HTR-8/SVneo (cell line): ENCODE measurements at places on chromosomes 1 and 21.

DNA sequence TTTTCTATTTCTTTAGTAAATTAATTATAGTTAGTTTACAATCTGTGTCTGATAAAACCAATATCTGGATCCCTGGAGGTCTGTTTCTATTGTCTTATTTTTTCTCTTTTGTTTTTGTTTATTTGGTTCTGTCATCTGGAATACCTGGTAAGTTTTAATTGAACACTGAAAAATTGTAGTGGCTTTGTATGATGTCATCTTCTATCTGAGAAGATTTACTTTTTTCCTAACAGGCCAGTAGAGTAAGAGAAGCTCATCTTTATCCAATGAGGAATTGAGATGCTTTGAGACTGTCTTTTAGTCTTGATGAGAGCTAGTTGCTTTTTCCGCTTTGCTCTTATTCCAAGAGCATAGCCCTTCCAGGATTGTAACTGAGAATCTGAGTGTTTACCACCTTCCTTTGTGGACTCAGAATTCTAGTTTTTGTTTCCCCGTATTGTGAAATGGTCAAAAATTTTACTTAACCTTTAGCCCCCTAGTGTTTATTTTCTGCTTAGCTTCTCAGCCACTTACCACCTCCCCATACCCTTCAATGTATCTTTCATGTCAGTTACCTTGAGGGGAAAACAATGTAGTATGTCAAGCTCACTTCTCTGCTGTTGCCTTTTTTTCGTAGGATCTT is 25.0 kb downstream of the PTGFRN start:
- no peak for DNase-seq

- no peak for DNase-seq
Measured at GRCh38 chr1:202682477-202682876, 27.8 kb downstream of the SYT2 start.

DNA sequence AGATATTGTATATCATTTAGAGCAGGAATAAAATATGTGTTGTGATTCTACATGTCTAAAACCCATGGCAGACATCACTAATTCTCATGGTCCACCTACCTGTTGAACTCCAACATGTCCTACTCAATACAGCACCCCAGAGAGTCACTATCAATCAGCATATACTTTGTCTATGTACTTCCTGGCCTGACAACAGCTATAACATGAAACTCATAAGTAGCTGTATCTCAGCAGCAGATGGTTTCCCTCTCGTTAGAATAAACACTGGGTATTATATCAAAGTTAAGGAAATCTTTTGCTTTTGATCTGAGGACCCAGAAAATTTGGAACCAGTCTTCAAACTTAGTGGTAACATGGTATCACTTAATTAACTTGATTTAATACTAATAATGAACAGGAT is 15.8 kb downstream of the ARPC5 start:
- DNase-seq: no peak

- DNase-seq: no peak
Measured at GRCh38 chr1:15843826-15844572, 3.5 kb upstream of the SPEN start.

DNA sequence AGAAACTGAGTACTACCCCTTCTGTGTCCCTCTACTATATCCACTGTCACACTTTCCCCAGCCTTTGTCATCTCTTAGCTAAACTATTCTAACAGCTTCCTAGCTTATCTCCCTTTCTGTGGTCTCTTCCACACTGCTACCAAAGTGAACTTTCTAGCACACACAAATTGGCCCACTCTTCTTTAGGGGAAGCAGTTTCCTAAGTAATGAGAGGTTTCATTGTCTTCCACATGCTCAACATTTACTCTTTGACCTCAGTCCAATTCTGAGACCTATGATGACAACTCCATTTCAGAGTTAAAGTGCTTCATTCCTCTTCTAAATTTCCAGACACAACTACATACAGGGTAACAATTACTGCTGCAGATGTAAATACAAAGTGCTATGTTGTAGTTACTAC is 32.9 kb downstream of the SCYL3 start:
- no peak for DNase-seq

- no peak for DNase-seq
Measured at GRCh38 chr1:243487036-243487648, 231.3 kb downstream of the SDCCAG8 start.

GRCh38 chr1:55255901-55256300 is 40.7 kb upstream of the USP24 start:
- no peak for DNase-seq

DNA sequence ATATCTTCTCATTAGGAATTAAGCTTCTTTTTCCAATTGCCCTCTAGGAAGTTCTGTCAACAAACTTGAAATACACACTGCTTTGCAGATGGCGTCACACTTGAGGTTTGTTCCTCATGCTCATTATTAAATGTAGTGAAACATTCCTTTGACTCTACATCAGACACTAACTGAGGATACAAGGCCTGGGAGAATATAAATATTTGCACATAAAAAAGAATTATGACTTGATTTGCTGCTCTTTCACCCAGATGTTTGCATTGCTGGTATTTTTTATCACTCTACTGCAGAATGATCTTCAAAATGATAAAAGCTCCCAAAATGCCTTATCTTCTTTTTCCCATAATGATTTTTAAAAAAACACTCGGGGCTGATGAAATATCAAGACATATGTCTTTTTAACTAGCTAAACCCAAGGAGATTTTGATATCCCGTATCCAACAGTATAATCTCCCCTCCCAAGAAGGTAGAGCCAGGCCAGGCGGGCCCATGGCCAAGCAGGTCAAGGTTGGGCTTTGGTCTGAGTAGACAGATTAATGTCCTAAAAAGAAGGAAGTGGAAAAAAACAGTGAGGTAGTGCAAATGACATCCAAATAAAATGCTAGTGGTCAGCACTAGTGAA is 264.6 kb downstream of the HHIPL2 start:
- no peak for DNase-seq

DNA sequence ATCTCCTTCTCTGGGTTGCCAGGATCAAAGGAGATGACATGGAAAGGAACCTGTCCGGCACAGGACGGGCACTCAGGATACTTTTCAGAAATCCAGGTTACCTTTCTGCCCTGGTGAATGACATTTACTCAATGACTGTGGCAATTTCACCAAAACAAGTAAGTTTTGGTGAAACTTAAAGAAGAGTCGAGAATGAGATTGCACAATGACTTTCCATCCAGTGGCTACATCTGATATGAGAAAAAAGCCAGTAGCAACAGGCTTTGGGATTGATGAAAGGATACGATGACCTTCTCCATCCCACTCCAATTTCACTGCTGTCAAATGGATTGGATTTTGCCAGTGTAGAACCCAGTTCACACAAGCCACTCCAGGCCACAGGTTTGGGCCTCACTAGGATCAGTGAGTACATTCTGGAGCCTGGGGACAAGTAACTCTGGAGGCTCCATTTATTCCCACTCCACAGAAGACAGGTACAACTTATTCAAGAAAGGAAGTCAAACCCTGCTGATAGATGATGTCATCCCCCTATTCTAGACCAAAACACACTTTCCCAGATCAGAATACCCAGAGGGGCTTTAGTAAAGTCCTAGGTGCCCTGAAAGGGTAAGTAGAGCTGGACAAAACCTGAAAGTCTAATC is 63.3 kb downstream of the PLPP3 start:
- no peak for DNase-seq
